T-helper 2 cell treated with Interferon-gamma antibody and Interleukin-4, amounts not matched to agents 5 μg/mL and 100 μg/mL, for 36 hours (primary cell): ENCODE measurements at places on chromosomes 6 and 20.

DNA sequence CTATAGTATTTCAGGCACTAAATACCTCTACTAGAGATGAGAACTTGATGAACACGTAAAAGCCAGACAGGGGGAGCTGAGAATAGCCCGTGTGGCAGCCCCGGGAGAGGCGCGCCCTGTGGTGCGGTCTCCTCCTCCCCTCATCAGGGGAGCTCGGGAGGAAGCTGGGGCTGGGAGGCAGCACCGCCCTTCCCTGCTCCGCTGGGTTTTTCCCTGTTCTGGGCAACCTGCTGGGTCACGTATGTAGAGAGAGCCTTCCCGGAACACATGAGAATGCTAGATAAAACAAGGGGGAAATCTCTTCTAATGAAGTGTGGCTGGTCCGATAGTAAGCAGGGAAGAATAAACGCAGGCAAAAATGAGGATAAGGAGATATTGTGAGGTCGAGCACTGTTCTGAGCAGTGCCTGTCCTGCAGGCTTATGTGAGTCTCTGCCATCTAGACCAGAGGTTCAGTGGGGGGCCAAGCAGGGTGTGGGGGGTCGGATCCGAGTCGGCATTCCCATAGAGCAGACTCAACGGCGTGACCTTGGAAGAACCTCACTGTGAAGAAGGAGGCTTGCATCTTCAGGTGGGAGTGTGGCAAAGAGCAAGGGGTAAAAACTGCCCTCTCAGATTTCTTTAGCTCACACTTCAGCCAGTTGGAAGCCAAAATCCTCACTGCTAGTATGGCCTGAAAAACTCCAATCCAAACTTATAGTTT, 13.4 kb upstream of the RPS6KA2 start:
- no peak for DNase-seq

DNA sequence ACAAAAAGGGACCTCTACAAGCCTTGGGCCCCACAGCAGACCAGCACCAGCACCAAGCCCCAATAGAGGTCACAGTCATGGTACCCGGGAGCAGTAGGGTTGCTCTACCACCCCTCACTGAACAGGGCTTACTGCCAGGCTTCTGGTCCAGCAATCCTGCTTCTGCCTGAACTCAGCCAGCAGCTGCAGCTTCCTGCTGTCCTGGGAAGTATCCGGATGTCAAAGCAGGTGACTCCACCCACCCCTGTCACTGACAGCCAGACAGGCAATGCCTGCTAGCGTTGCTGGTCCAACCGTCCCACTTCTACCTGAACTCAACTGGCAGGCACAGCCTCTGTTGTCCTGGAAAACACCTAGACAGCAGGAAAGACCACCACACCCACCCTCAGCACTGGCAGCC, 47.0 kb upstream of the PCSK2 start:
- DNase-seq = no peak

DNA sequence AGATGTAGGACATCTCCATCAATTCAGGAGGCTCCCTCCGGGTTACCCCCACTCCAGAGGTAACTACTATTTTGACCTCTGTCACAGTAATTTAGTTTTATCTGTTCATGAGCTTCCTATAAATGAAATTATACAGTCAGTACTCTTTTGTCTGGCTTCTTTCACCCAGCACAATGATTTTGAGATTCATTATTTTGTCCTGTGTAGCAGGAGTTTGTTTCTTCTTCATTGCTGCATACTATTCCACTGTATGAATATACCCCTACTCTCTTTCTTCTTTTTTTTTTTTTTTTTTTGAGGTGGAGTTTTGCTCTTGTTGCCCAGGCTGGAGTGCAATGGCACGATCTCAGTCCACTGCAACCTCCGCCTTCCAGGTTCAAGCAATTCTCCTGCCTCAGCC, 11.8 kb upstream of the AP5S1 start:
- no peak for DNase-seq

GRCh38 chr6:41500561-41500960, 45.6 kb upstream of the FOXP4 start:
- DNase-seq = no peak

GRCh38 chr6:56318851-56319250, 71.5 kb upstream of the COL21A1 start:
- DNase-seq = no peak

DNA sequence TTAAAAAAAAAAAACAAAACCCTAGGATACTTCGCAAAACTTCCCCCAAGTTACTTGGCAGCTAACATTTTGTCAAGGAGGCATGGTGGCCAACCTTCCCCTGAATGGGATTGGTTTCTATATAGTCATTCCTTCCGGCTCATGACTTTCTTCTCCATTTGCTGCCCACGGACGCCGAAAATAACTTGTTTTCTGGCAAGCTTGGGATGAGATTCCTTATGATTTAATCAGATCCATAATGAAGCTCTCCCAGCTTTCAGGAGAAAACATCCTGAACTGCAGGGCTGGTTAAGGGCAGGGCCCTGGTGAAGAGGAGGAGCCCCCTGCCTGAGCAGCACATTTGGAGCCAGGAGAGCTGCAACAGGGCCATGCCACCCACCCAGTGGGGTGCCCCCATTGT, 49.9 kb downstream of the PPP1R16B start:
- no peak for DNase-seq

- DNase-seq = no peak
Observed at GRCh38 chr20:57753332-57754164, 43.7 kb upstream of the PMEPA1 start.

DNA sequence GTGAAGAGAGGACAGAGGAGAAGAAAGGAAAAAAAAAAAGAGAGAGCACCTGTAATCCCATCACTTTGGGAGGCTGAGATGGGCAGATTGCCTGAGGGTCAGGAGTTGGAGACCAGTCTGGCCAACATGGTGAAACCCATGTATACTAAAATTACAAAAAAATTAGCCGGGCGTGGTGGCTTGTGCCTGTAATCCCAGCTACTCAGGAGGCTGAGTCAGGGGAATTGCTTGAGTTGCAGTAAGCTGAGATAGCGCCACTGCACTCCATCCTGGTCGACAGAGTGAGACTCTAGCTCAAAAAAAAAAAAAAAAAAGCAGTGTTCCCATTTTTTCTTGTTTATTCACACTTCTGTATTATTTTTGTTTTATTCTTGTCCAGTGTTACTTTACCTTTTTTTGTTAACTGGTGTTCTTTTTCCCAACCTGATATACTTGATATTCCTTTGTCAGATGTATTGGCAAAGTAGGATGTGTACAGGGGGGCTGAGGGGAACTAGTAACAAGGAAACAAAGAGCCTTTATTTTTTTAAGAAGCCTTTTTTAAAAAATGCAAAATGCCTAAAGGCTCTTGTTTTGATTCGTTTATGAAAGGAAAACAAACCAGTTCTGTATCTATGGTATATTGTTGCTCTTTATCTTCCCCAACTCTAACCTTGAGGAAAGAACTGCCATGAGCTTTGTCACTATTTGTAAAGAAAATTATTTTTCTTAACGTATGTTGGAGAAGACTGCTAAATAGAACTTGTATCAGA, 22.3 kb downstream of the COL19A1 start:
- DNase-seq = no peak

DNA sequence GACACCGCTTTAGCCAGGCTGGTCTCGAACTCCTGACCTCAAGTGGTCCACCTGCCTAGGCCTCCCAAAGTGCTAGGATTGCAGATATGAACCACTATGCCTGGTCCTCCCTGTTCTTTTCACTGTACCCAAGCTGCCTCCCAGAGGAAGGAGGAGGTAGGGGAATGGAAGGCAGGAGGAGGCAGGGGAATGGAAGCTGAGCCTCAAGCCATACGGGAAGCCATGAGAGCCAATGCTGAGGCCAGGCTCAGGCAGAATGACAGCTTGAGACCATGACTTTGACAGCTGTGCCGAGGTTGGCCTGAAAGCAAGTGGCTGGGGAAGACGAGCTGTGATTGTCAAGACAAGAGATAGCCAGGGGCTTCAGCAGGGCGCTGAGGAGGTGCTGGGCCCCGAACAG, 13.6 kb upstream of the ZNF335 start:
- DNase-seq = no peak

DNA sequence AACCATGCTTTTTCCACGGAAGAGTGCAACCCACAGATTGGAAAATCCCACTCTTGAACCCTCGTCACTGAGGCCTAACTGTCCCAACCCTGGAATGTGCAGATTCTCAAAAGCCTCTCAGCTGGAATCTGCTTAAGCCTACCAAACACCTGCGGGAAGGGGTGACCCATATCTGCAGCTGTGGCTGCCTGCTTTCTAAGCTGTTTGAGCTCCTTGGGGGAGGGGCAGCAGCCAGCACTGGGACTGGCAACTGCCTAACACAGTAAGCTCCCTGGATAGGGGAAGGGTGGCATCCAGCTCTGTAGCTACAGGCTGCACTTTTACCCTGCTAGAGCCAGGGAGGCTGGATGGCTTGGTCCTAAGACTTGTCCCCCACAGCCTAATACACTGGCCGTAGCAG, 579.6 kb downstream of the COL12A1 start:
- DNase-seq = no peak

GRCh38 chr20:52749938-52750337, 222.2 kb upstream of the TSHZ2 start:
- no peak for DNase-seq

- no peak for DNase-seq
Observed at GRCh38 chr20:58552366-58552934, 37.3 kb upstream of the APCDD1L start.
